ENCODE measurements at places on chromosomes 2 and 18.
A peak's percentile ranks its signal among the peaks of the same experiment; 100 is the strongest.

DNA sequence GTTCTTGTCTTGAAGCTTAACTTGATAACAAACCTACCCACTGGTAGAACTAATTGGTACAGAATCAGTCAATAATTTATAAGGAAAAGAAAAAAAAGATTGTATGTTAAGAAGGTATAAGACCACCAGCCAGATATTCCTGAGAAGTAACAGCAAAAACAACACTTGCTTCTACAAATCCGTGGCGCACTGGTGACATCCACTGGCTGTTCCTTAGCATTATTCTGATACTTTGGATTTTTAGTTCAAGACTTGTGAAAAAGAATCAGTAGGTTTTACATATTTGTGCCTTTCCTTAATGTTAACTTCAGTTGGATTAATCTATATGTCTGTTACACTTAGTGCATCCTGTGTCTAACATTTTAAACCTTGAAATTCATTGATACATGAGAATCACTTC, 141.8 kb downstream of the GRB14 start:
- no peak for DNase-seq

DNA sequence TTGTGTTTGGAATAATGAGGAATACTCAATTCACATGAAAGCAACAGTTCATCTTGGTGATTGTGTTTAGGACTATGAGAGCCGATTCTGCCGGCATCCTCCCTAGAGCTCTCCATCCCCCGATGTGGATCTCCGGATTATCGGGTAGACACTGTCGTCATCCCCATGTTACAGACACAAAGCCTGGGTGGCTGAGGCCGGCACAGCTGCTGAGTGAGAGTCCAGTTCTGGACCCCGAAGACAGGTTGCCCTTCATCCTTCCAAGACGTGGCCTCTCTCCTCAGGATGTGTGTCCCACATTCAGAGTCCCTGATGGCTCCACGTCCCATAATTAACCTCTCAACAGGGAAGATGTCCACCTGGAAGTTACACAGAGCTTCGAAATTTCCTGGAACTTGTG, 129.3 kb downstream of the HDAC4 start:
- DNase-seq = no peak

- DNase-seq = peak; percentile 21
Measured at GRCh38 chr2:232438951-232439757, 16.8 kb upstream of the ALPI start.

- no peak for DNase-seq
Measured at GRCh38 chr18:11500153-11501122, 109.0 kb upstream of the SLC35G4 start.

DNA sequence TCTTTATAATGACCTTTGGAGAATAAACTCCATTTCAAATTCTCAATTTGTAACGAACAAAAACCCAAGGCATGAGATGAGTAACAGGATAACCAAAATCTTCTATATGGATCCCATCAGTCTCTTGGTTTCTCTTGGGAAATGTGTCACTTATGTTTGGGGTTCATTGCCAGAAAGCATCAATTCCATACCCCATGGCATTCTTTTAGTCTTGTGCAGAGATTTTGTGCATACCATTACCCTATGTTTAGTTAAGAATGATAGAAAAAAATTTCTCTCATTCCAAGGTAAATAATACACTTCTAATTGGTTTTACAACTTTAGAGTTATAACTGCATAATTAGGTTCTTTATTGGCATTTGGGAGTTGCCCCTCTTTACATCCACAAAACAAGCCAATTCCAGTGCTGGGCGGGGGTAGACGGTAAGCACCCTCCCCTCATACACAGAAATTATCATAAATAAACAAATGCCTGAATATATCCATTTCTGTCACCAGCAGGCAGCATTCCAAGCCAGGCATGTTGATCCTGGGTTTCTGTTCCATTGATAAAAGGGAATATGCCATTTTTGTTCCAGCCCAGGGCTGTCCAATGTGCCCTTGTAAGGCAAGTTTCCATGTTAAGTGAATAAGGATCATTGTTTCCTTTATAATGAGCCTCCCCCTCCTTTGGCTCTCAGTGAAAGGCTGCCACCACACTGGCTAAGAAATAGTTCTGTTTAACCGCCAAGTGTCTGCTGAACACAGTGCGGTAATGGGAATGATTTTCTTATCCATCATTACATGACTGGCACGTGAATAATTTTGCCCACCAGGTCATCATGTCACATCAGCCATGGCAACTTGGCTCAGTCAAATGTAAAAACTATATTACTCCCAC, 680.1 kb upstream of the ZEB2 start:
- DNase-seq = no peak

Measured in stimulated activated naive CD4-positive, alpha-beta T cell treated with Interleukin-2 at 50 U/mL for 16 hours (primary cell).